ENCODE measurements at places on chromosomes 2 and 18. TPM values are rescaled to one million over a fixed set of nuclear protein-coding genes. Genes with fewer than 3 reads are reported as not detected.
A peak's percentile ranks its signal among the peaks of the same experiment; 100 is the strongest.

DNA sequence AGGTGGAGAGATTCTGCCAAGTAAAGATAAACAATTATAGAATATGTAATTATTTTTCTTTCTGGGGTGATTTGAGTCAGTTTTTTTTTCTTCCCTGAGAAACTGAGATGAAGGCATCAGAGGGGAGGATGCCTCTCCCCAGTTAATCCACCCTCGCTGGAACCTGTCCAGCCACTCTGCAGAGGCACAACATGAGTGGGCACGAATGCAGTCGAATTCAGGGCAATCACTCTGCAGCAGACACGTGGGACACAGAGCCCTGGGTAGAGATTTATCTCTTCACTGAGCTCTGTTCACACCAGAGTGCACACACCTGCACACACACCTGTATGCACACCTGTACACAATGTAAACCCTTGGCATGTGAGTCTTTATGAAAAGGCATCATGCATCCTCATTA is 154.2 kb downstream of the DCDC2C start:
- DNase-seq, result no peak

- DNase-seq, result no peak
Observed at GRCh38 chr2:239870276-239870675, 154.9 kb downstream of the NDUFA10 start.

DNA sequence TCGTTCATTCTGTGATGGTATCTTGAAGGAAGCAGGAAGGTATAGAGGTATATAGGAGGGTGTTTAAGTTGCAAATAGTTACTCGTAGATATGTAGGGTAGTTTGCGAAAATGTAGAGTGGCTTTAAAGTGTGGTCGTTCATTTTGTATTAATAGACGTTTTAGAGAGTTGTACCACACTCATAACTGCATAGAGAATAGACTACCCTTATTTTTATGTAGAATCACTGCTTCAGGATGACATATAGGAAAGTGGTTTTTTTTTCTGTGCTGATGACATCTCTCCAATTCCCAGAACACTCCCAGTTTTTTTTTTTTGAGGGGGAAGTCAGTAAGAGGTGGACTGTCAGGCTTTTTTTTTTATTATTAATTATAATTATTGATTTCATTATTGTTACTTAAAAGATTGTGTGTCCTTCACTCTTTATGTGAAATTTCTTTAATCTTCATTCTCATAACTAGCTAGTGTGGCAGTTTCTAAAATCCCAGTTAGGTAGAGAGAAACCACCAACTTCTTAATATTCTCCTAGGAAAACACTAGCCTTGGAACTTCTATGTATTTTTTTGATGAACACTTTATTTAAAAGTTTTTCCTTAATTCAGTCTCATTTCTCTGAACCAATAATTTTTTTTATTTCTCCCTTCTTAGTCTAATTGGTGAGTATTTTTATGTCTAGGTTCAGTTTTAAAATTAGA is 1.5 kb downstream of the ACTR3 start:
- no peak for DNase-seq

DNA sequence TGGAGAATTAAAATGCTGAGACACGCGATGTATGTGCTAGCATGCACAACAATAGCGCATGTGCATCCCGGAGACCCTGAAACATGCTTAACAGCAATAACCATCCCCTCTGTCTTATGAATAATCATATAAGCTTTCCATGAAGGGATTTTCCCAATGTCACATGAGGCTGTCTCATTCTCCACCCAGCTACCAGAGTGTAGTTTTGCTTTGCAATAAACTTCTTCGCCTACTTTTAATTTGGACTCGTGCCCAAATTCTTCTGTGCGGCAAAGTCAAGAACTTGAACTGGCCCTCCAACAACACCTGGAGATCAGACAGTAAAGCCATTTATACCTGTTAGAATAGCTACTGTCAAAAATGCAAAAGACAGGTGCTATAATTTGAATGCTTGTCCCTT is 15.5 kb downstream of the LYG1 start:
- no peak for DNase-seq

- DNase-seq, result no peak
Observed at GRCh38 chr18:21949326-21950015, 208.9 kb downstream of the MIB1 start.

DNA sequence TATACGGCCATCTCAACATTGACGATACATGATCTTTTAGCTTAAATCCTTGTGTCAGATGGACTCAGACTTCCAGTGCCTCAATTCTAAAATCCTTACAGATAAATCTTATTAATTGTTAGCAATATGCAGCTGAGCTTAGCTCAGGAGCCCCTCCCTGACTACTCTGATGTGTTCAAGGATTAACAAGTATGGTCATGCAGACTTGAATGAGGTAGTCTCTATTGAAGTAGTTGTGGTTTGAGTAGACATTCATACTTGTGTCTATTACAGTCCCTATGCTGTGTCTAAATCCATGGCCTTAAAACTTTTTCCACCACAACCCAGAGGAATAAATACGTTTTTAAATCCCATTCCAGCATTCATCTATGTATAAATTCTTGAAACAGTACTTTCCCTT is 119.5 kb downstream of the NUP35 start:
- DNase-seq, result no peak

DNA sequence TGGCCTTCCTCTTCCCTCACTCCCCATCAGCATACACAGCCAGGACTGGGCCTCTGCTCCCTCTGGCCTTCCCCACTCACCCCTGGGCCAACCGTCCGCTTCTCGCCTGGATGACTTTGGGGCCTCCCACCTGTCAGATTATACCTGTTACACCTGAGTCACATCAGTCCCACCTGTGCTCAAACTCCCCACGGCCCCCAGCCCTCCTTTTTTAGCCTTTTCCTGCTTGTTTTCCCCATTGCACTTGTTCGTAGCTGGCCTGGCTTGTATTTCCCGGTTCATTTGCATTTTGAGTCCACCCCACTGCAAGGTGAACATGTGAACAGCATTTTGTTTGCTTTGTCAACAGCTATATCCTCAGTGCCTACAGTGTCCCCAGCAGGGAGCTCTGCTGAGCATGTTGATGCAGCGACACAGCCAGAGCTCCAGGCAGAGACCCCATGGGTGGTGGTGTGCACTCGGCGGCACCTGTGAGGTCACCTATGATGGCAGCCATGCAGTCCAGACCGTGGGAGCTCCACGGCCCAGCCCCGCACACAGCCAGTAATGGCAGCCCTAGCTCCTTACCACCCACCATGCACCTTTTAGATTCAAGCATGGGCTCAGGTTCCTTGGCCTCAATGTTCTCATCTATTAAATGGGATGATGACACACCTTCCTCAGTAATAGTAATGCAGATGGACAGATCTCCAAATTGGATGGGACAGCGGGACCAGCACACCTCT is 276.4 kb upstream of the HS6ST1 start:
- no peak for DNase-seq

DNA sequence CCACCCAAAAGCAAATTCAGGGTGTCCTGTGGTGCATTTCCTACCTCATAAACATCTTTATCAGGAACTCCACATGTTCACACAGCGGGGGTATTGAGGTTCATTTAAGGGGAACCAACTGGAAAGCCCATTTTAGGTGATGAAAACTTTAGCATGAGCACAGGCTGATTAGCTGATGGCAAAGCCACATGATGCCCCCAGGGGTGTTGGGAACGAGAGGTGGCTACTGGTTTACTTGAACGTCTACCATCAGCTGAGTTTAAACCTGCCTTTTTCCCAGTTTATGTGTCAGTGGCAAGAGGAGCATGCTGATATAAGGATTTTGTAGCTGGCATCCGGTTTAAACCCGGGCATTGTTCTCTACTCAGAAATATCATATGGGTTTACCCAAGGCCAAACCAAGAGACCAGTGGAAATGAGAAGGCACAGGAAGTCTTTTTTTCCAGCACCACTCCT is 54.5 kb upstream of the UPP2 start:
- DNase-seq, result no peak

- no peak for DNase-seq
Observed at GRCh38 chr2:126750506-126750905, 94.5 kb downstream of the GYPC start.

GRCh38 chr2:207873794-207874193 is 104.1 kb upstream of the FZD5 start:
- DNase-seq, result no peak

- DNase-seq, result peak; percentile 70
Observed at GRCh38 chr18:57107140-57107832, 39.6 kb upstream of the BOD1L2 start.

- peak; percentile 62 for DNase-seq
Observed at GRCh38 chr2:236972491-236973342, 113.0 kb upstream of the COPS8 start.

DNA sequence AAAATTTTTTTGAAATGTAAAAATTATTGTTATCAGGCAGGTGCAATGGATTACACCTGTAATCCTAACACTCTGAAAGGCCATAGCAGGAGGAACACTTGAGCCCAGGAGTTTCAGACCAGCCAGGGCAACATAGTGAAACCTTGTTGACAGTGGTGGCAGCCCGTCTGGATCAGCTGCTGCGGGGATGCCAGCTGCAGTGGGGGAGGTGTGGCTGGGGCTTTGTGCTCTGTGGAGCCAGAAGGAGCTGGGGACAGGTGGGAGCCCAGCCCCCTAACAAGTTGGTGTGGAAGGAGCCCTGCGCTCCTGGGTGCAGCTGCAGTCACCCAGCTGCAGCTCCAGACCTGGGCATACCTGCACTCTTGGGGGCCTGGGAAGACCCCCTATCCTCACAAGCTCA is 182.4 kb upstream of the MC4R start:
- no peak for DNase-seq

DNA sequence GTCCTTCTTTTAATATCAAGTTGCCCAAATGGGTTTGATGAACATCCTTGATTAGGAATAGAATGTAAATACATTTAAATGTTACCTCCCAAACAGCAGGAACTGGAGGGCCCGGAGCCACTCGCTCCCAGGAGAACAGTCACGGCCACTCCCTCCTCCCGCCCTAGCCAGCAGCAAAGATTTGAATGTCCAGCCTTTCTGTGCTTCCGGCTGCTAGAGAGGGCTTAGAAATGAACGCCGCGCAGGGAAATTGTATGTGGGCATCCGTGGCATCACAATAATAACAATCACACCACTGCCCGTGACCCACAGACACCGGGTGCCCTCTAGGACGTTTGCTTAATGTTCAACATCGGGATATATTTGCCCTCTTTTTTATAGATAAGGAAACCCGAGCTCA is 164.9 kb upstream of the SALL3 start:
- no peak for DNase-seq

- no peak for DNase-seq
Observed at GRCh38 chr2:191197096-191197495, 46.3 kb upstream of the STAT4 start.

- DNase-seq, result no peak
Observed at GRCh38 chr2:10277293-10278028, 25.2 kb upstream of the HPCAL1 start.

GRCh38 chr2:65291216-65292105 is 63.8 kb downstream of the ACTR2 start:
- DNase-seq, result no peak

DNA sequence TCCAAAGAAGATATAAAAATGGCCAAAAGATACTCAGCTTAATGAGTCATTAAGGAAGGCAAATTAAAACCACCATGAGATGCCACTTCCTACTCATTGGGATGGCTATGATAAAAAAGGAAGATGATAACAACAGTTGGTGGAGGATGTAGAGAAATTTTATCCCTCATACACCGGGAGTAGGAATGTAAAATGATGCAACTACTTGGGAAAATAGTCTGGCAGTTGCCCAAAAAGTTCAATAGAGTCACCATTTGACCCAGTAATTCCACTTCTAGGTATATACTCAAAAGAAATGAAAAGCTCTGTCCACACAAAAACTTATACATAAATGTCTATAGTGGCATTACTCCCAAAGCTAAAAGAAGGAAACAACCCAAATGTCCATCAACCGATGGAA is 10.1 kb upstream of the SULT1C2 start:
- no peak for DNase-seq

- no peak for DNase-seq
Observed at GRCh38 chr2:72846171-72847095, 20.6 kb upstream of the EXOC6B start.

DNA sequence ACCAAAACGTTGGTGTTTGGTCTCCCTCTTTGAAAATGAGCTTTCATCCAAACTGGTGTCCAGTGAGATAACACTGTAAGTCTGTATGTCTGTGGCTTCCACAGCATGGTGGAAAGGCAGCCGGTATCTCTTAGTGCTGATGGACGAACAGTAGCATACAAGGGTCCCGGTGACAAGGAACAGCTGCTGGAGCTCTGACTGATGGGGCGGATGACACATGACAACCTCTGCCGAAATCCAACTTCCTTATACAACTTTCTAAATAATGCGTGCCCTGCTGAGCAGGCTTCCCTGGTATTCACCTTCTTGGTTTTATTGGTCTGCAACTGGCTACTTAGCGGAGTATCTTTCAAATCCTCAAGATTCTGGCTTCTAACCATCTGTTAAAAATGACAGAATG is 216.2 kb downstream of the SRBD1 start:
- DNase-seq, result no peak

DNA sequence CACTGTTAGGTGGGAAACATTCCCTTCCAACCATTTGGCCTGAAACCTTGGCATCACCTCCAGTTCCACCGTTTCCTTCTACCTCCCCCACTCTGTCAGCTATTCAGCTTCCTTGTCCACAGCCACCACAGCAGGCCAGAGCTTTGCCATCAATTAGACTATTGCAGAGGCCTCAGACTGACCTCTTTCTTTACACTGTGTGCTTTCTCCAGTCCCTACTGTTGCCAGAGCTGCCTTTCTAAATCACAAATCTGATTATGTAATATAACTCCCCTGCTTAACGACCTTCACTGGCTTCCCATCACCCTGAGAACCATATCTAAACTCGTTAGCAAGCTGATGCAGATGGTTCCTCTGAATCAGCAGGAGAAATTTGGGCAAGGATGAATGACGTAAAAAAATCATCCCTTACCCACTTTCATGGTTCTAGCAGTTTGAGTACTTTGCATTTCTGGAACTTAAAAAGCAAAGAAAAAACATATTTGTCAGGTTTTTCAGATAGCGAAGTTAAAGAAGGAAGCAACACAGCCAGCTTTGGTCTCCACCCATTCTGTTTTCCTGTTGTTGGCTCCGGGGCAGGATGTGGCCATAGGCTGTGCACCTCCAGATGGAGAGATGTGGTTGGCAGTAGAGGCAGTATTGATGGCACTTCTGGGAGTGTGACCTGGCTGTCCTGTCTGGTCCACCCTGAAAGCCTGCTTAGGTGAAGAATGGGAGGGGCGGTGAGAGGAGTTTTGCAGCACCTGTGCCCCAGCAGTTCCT is 422.1 kb downstream of the PARD3B start:
- DNase-seq, result no peak

The BCL11A gene
- polyA plus RNA-seq, result 15.1 TPM

The MSH6 gene
- 107 TPM for polyA plus RNA-seq

The SIX3 gene
- not detected for polyA plus RNA-seq

The MATN3 gene
- polyA plus RNA-seq, result 3.7 TPM

The TMEM169 gene
- 14.0 TPM for polyA plus RNA-seq

The ATP6V1C2 gene
- 8.1 TPM for polyA plus RNA-seq

The LIPG gene
- 63.6 TPM for polyA plus RNA-seq

The PER2 gene
- polyA plus RNA-seq, result 8.2 TPM

The CHRNG gene
- 1.5 TPM for polyA plus RNA-seq

The ERBB4 gene
- polyA plus RNA-seq, result 58.8 TPM

Measured in left kidney (tissue), 8 donors.